ENCODE measurements at places on chromosomes 5 and 9. TPM values are rescaled to one million over a fixed set of nuclear protein-coding genes. Genes with fewer than 3 reads are reported as not detected.
A peak's percentile ranks its signal among the peaks of the same experiment; 100 is the strongest.

DNA sequence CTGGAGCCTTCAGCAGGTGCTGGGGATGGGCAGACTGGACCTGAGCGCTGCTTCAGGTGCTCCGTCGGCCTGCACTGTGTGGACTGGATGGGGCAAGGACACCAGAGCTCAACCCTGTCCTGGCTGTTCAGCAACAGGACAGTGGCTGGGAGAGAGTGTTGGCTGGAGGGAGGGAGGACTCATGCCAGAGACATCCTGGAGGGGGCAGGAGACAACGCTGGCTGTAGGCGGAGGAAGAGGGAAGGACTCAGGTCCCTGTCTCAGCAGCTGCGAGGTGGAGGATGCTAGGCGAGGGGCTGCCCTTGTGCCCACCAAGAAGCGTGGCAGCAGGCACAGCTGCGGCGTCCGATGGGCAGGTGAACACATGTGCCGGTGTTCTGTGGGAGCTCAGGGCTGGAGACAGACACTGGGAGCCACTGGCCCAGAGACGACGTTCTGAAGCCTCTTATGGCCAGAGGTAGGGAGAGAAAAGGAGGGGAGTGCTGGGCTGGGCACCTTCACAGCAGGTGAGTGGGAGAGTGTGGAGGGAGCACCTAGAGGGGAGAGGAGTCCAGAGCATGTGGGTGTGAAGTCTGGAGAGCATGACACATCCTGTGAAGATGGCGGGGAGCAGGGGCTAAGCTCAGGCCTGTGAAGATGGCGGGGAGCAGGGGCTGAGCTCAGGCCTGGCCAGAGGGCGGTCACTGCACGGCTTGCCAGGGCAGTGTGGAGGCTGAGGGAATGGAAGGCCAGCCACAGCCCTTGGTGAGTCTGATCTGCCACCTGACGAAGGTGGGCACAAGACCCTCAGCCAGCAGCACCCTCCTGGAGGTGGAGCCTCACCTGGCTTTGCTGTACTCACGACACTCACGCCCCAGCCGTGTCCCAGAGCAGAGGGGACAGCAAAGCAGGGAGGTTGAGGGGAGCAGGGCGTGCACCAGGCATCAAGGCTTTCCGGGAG lies 79.1 kb upstream of the FCN1 start:
- H3K36me3 ChIP-seq, result no peaks in the 10 kb centered on the region
- DNase-seq, result no peak
- H3K4me1 ChIP-seq, result no peaks in the 10 kb centered on the region
- H3K27ac ChIP-seq, result no peak overlapping the region
- no peaks in the 10 kb centered on the region for H3K27me3 ChIP-seq
- no peak overlapping the region for H3K4me3 ChIP-seq

GRCh38 chr9:75957116-75957515 lies 66.6 kb downstream of the PCSK5 start:
- no peaks in the 10 kb centered on the region for H3K27me3 ChIP-seq
- H3K27ac ChIP-seq, result no peak overlapping the region
- H3K4me1 ChIP-seq, result no peaks in the 10 kb centered on the region
- no peaks in the 10 kb centered on the region for H3K36me3 ChIP-seq
- H3K4me3 ChIP-seq, result no peak overlapping the region

GRCh38 chr9:135905380-135906258 lies 1.7 kb downstream of the CAMSAP1 start:
- no peaks in the 10 kb centered on the region for H3K27me3 ChIP-seq
- peaks cover 20% of the 10 kb centered on the region for H3K4me1 ChIP-seq
- DNase-seq, result no peak
- H3K36me3 ChIP-seq, result peaks cover 3% of the 10 kb centered on the region
- H3K27ac ChIP-seq, result peak overlapping the region; percentile 73
- peak overlapping the region; percentile 66 for H3K4me3 ChIP-seq

DNA sequence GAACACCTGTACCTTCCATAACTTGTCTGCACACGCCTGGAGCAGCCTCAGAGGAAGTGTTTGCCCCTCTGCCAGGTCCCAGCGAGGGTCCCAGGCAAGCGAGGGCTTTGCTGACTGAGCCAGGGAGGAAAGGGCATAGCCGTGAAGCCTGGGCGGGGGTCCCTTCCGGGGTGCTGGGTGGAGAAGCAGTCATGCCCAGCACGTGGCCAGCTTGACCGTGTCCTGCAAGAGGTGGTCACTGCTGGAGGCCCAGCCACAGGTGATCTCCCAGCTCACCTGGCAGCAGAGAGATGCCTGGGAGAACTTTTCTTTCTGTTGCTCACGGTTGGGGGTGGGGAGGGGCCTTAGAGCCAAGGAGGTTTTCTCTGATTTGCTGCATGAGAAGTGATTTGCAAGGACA lies 195.3 kb downstream of the CACNA1B start:
- peak; percentile 15 for DNase-seq
- no peaks in the 10 kb centered on the region for H3K36me3 ChIP-seq
- no peak overlapping the region for H3K27ac ChIP-seq
- H3K27me3 ChIP-seq, result no peaks in the 10 kb centered on the region
- peaks cover 18% of the 10 kb centered on the region for H3K4me1 ChIP-seq

GRCh38 chr5:120037451-120037850 lies 408.1 kb downstream of the FAM170A start:
- H3K36me3 ChIP-seq, result no peaks in the 10 kb centered on the region
- H3K27ac ChIP-seq, result no peak overlapping the region
- no peaks in the 10 kb centered on the region for H3K4me1 ChIP-seq
- H3K4me3 ChIP-seq, result no peak overlapping the region
- no peak for DNase-seq

DNA sequence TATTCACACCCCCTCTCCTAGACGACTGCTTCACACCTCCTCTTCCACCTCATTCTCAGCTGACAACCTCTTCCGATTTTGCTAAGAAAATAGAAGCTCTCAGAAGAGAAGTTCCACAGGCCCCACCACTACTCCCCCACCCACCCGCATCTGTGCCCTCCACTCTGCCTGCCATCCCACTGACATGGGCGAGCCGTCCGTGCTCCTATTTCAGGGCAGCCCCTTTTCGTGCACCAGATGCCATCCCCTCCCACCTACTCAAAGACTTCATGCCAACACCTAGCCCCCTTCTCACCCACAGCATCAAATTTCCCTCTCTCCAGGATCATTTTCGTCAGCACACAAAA lies 34.6 kb upstream of the JADE2 start:
- H3K4me1 ChIP-seq, result peaks cover 18% of the 10 kb centered on the region
- DNase-seq, result no peak
- no peak overlapping the region for H3K27ac ChIP-seq
- no peak overlapping the region for H3K4me3 ChIP-seq
- no peaks in the 10 kb centered on the region for H3K36me3 ChIP-seq

DNA sequence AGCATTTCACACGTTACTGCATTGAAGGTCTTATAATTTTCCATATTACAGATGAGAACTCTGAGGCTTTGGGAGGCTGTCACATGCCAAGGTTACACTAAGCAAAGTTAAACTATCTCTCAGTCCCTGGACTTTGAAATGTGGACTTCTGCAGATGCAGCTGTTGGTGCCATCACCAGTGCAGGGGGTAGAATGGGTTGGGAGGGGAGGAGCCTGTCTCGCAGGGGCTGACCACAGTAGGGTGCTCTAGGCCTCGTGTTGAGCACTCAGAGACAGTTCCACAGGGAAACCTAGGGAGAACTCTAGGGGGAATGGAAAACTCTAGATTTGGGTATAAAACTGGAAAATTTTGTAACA lies 220.9 kb downstream of the MAPKAP1 start:
- DNase-seq, result no peak
- peak overlapping the region; percentile 68 for H3K27ac ChIP-seq
- no peak overlapping the region for H3K4me3 ChIP-seq
- no peaks in the 10 kb centered on the region for H3K27me3 ChIP-seq

GRCh38 chr5:36744773-36745589 lies 131.6 kb upstream of the NIPBL start:
- DNase-seq, result peak; percentile 83
- H3K27me3 ChIP-seq, result peaks cover 28% of the 10 kb centered on the region
- no peaks in the 10 kb centered on the region for H3K36me3 ChIP-seq
- no peaks in the 10 kb centered on the region for H3K4me1 ChIP-seq

- H3K27me3 ChIP-seq, result no peaks in the 10 kb centered on the region
- peak; percentile 52 for DNase-seq
- H3K36me3 ChIP-seq, result no peaks in the 10 kb centered on the region
- no peak overlapping the region for H3K4me3 ChIP-seq
- H3K27ac ChIP-seq, result no peak overlapping the region
Observed at GRCh38 chr5:43227655-43228054, 35.6 kb downstream of the NIM1K start.

GRCh38 chr5:160479926-160480325 lies 58.3 kb downstream of the PTTG1 start:
- no peaks in the 10 kb centered on the region for H3K36me3 ChIP-seq
- peaks cover 16% of the 10 kb centered on the region for H3K4me1 ChIP-seq
- H3K27me3 ChIP-seq, result no peaks in the 10 kb centered on the region
- no peak for DNase-seq
- no peak overlapping the region for H3K4me3 ChIP-seq

GRCh38 chr5:124707520-124707919 lies 38.9 kb downstream of the ZNF608 start:
- H3K27ac ChIP-seq, result peak overlapping the region; percentile 92
- H3K4me3 ChIP-seq, result no peak overlapping the region
- H3K36me3 ChIP-seq, result no peaks in the 10 kb centered on the region
- H3K27me3 ChIP-seq, result no peaks in the 10 kb centered on the region
- no peak for DNase-seq

GRCh38 chr9:134411440-134412297 lies 85.4 kb downstream of the RXRA start:
- no peaks in the 10 kb centered on the region for H3K36me3 ChIP-seq
- H3K27me3 ChIP-seq, result no peaks in the 10 kb centered on the region
- DNase-seq, result no peak
- H3K4me3 ChIP-seq, result no peak overlapping the region
- no peak overlapping the region for H3K27ac ChIP-seq

DNA sequence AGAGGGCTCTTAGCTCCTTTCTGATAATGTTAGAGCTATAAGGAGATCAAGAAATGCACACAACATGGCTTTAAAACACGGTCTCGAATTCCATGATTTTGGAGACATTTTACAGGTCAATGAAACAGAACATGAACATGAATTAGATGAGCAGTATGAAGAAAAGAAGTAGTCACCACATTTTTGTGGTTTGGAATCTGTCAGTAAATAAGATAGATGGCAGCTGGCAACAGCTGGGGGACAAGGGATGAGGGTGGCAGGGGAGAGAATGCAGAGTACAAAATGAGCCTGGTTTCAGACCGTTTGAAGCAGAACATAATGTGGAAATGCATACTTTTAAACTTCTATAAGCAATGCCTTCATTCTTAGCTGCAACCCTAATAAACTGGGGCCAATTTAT lies 107.1 kb downstream of the OXCT1 start:
- H3K36me3 ChIP-seq, result peaks cover 12% of the 10 kb centered on the region
- no peak for DNase-seq
- no peaks in the 10 kb centered on the region for H3K27me3 ChIP-seq
- H3K27ac ChIP-seq, result peak overlapping the region; percentile 78

DNA sequence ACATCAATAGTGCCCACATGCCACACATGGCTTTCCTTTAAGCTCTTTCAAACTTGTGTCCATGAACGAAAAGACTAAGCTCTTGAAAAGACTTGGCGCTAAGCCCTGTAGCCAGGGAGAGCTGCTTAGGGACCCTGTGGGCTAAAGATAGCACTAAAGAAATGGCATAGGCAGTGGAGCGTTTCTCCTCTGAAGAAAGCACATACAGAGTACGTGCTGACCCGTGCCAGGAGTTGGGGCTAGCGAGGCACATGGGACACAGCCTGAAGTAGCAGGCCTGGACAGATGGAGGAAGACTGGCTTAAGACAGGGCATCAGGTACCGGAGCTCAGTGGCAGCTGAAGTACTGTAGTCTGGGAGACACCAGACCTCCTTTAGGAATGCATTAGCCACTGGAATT lies 39.7 kb downstream of the ADGRV1 start:
- no peaks in the 10 kb centered on the region for H3K27me3 ChIP-seq
- DNase-seq, result no peak
- H3K4me1 ChIP-seq, result no peaks in the 10 kb centered on the region
- no peak overlapping the region for H3K4me3 ChIP-seq

DNA sequence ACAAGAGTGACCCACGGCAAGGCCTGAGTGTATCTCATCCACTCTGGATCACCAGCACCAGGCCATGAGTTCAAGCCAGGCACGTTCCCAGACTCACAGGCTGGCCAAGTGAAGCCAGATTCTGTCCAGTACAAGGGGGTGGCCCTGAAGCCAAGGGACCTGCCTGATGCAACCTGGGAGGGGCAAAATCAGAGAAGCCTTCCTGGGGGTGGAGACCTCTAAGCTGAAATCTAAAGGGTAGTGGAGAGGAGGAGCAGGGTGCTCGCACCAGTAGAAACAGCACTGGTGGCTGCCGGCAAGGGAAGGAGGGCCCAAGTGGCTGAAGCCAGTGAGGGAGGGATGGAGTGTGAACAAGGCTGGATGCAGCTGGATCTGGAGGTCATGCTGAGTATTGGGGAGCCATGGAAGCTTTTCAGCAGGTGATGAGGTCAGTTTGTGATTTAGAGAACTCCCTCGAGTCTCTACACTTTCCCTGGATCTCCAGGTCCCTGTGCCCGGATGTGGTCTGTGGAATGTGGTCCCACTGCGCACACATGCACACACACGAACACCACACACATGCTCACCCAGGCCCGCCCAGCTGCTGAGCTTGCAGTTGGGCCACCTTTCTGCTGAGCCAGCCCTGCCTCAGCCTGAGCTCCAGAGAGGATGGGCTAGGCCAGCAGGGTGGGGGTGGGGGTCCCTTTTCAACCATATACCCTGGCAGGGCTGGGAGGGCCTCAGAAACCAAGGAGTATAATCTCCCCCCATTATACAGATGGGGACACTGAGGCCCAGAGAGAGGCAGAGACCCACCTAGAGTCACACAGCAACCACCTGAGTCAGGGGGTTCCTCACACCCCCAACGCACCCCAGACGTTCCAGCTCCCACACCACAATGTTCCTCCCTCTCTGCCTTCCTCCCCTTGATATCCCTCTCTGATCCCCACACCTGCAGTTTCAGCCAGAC lies 1.6 kb downstream of the PIP5KL1 start:
- no peak overlapping the region for H3K4me3 ChIP-seq
- peaks cover 3% of the 10 kb centered on the region for H3K36me3 ChIP-seq
- no peak overlapping the region for H3K27ac ChIP-seq
- H3K4me1 ChIP-seq, result peaks cover 20% of the 10 kb centered on the region
- no peak for DNase-seq

DNA sequence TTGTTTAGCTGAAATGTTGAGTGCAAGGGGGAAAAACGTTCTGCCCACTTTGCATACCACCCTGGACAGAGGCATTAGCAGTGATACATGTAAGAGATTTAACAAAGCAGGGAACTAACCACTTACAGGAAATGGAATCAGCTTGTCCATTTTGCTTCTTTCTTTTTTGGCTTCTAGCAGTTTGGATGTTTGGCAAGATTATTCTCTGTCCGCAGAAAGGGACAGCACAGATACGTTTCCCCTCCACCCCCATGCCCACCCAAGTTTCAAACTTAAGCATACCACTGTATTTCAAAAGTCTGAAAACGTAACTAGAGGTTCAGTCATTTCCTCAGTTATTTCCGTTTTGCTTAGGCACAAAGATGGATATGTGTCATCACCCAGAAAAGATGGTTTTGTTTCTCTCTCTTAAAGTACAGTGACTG lies 118.4 kb downstream of the GDNF start:
- peak overlapping the region; percentile 63 for H3K27ac ChIP-seq
- no peak overlapping the region for H3K4me3 ChIP-seq
- H3K27me3 ChIP-seq, result no peaks in the 10 kb centered on the region
- H3K36me3 ChIP-seq, result no peaks in the 10 kb centered on the region

- no peaks in the 10 kb centered on the region for H3K27me3 ChIP-seq
- no peak for DNase-seq
Observed at GRCh38 chr5:107557051-107557658, 113.6 kb downstream of the EFNA5 start.

- no peaks in the 10 kb centered on the region for H3K4me1 ChIP-seq
- no peak for DNase-seq
- H3K27me3 ChIP-seq, result no peaks in the 10 kb centered on the region
- no peak overlapping the region for H3K27ac ChIP-seq
- H3K4me3 ChIP-seq, result no peak overlapping the region
Observed at GRCh38 chr9:73782166-73782565, 630.5 kb downstream of the ANXA1 start.

LRRC26 gene
- not detected for polyA plus RNA-seq

TAF9 gene
- 138 TPM for polyA plus RNA-seq

TMEFF1 gene
- polyA plus RNA-seq, result 2.1 TPM

DNM1 gene
- polyA plus RNA-seq, result 35.7 TPM

IL9 gene
- polyA plus RNA-seq, result not detected
